Left colon (tissue), 2 donors: ENCODE measurements at places on chromosomes 13 and 19. TPM values are rescaled to one million over a fixed set of nuclear protein-coding genes. Genes with fewer than 3 reads are reported as not detected.

GRCh38 chr13:40680659-40681323 is 14.3 kb upstream of the FOXO1 start:
- no peak for DNase-seq

DNA sequence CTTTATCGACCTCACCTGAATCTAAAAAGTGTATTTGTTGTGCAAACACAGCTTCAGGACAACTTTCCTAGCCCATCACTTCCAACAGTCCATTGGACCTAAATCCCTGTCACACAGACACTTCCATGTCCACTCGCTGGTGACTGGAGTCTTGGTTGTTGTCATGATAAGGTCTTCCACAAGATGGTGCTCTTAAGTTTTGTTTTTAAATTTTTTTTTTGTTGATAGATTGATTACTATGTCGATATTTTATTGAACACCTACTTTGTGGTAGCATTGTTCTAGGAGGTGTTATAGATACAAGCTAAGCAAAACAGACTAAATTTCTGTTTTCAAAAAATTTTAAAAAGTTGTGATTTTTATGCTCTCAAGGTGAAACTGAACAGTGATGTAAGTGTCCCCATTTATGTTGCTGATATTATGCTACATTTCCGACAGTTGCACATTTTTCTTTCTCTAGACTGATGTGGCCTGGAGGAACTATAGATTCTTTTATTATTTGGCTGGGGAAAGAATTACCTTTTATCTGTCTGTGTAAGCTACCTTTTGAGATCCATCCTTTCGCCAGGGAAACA is 8.1 kb upstream of the ERICH6B start:
- no peak for DNase-seq

GRCh38 chr13:23995283-23996073 is 98.2 kb upstream of the C1QTNF9B start:
- no peak for DNase-seq

DNA sequence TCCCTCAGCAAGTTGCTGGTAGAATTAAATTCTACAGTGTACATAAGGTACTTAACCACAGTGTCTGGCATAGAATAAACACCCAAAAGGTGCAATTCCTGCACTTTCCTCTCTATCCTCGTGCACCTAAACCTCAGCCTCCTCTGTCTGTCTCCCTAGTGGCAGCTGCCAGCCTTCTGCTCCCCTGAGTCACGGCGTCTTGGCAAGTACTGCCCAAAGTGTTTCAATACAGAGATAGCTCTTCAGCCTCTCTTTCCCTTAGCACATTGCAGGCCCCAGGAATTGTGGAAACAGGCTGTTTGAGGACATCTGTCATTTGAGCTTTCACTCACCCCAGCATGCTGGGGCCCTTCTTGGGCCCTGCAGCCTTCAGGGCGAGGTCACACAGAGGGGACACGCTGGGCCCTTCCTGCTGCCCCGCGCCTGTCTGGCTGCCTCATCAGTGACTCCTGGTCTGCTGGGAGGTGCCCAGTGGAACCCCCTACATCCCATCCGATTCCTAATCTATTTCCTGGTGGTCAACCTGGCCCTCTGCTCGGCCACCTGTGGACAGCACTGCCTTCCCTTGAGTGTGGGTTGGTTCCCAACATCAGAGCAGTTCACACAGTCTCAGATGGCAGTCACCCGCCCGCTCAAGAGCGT is 19.3 kb downstream of the COL4A2 start:
- no peak for DNase-seq

The ZNF541 gene
- 0.11 TPM for total RNA-seq

- DNase-seq: no peak
Observed at GRCh38 chr13:21297447-21297846, 121.0 kb downstream of the MRPL57 start.

- DNase-seq: no peak
Observed at GRCh38 chr13:50911081-50911631, 1.6 kb downstream of the RNASEH2B start.

GRCh38 chr13:50699874-50700663 is 143.4 kb downstream of the DLEU7 start:
- no peak for DNase-seq

- peak; percentile 68 for DNase-seq
Observed at GRCh38 chr13:31044364-31045285, 112.2 kb downstream of the TEX26 start.

DNA sequence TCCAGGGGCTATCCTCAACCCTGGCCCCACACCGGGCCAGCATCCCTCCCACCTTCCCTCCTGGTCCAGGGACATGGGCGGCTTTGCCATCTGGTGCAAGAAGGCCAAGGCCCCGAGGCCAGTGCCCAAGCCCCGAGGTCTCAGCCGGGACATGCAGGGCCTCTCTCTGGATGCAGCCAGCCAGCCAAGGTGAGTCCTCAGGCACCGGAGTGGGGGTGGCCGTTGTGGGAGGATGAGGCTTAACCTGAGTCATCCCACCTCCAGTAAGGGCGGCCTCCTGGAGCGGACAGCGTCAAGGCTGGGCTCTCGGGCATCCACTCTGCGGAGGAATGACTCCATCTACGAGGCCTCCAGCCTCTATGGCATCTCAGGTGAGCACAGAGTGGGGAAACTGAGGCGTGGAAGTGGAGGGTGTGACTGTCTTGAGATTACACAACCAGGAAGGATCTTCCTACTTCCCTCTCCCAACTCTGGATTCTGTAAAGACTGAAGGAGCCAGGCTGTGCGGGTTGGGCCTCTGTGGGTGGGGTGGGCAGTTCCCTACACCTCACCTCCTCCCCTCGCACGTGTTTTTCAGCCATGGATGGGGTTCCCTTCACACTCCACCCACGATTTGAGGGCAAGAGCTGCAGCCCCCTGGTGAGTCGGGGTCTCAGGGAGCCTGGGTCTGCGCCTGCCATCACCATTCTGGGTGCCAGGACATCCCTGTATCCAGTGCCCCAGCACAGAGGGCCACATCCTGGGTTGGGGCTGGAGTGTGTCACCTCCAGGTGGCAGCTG is 3.8 kb downstream of the MVB12A start:
- no peak for DNase-seq

The C19orf18 gene
- 0.47 TPM for total RNA-seq

GRCh38 chr19:21617740-21618339 is 112.4 kb downstream of the ZNF429 start:
- no peak for DNase-seq

DNA sequence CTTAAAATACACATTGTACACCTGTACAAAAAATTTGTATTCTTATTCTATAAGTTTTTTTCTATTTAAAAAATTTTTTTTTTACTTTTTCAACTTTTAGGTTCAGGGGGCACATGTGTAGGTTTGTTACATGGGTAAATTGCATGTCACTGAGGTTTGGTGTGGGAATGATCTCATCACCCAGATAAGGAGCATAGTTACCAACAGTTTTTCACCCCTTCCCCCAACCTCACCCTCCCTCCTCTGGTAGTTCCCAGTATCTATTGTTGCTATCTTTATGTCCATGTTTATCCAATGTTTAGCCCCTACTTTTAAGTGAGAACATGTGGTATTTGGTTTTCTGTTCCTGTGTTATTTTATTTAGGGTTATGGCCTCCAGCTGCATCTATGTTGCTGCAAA is 89.9 kb downstream of the CDK8 start:
- no peak for DNase-seq

The SIGLEC8 gene
- total RNA-seq: 1.9 TPM

DNA sequence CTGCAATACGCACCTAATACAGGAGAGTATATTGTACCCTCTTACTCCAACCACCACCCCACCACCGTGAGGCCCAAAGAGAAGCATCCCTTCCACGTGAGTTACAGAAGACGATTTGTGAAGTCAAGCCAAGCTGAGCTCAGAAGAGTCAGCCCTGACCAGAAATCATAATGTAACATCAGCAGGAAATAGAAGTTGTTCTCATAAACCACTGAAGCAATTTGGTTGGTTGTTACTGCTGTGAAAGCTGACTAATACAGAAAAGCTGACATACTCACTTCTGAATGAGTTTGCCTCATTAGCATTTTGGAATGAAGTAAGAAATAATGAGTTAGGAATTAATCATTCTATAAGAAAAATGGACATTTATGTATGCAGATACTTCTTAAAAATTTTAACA is 749.4 kb upstream of the SLC10A2 start:
- DNase-seq: no peak

DNA sequence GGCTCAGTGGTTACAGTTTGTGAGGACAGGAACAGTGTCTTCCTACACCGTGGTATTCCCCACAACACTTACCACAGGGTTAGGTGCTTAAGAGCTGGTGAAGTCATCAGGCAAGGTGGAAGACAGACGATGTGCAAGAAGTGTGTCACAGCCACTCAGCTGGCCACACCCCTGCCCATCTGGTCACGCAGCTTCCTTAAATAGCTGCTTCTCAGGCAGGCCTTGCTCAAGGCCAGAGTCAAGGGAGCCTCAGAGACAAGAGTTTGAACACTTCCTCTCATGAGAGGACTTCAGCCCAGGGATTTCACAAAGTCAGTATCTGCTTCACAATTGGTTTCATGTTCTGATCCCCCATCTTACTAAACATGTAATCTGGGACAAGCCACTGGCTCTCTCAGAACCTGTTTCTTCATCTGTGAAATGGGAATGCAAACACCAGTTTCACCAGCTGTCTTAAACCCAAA is 80.3 kb upstream of the FRY start:
- DNase-seq: peak; percentile 51

The CEACAM3 gene
- 4.8 TPM for total RNA-seq

The OR7A5 gene
- total RNA-seq: not detected

DNA sequence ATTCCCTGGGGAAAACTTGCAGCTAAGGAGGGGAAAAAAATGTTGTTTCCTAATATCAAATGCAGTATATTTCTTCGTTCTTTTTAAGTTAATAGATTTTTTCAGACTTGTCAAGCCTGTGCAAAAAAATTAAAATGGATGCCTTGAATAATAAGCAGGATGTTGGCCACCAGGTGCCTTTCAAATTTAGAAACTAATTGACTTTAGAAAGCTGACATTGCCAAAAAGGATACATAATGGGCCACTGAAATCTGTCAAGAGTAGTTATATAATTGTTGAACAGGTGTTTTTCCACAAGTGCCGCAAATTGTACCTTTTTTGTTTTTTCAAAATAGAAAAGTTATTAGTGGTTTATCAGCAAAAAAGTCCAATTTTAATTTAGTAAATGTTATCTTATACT is 33.6 kb downstream of the TNFSF11 start:
- DNase-seq: no peak

DNA sequence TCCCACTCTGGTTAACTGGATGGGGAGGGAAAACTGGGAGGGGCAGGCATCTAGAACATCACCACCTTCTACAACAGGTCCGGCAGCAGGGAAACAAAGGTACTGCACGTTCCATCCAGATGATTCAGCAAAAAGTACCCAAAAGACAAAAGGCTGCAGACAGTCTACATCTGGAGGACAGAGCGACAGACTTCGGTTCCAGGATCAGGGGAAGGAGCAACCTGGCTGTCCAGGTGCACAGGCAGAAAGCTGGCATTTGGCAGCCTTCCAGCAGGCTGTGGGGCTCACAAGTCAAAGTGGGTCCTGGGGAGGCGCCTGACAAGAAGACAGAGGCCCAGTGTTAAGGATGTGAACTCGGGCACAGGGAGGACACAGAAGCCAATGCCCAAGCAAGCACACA is 202.9 kb downstream of the SUCLA2 start:
- DNase-seq: no peak

- DNase-seq: no peak
Observed at GRCh38 chr13:34070544-34071303, 252.8 kb downstream of the RFC3 start.

DNA sequence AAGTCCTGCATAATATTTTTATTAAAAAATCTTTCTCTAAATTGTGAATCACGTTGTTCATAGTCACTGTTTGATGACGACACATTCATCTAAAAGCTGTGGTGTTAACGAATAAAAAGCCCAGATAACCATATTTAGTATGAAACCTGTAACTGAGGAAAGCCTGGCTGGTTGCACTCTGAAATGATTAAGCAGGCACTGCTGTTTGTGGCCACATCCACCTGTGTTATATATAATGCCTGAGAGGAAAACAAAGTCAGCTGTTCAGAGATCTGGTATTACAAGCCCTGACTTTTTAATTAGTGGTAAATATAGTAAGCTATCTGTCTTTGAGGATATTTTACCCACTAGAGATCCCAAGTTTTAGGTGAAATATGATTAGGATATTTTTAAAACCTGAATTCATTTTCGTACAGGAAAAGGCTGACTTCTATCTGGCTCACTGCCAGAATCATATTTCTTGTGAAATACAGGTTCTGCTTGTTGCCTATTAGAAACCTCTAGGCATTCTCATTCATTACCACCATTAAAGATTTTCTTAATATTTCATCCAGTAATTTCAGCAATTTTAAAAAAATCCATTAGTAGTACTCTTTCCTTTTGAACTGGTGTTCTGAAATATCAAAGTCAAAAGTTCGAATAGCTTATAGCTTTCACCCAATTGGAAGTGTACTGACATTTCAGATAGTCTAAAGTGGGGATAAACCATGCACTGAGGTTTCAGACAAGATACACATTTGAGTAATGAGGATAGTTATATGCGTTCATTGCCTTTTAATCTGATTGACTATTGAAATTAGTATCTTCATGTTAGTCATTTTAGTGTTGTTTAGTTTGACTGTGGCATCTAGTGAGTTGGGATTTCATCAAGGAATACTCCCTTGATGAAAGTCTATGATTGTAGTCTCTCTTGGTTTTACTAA is 79.7 kb downstream of the LMO7 start:
- no peak for DNase-seq

- DNase-seq: no peak
Observed at GRCh38 chr13:45473627-45474026, 8.9 kb downstream of the COG3 start.

- no peak for DNase-seq
Observed at GRCh38 chr13:80572923-80573316, 232.0 kb upstream of the SPRY2 start.

The NPHS1 gene
- not detected for total RNA-seq

DNA sequence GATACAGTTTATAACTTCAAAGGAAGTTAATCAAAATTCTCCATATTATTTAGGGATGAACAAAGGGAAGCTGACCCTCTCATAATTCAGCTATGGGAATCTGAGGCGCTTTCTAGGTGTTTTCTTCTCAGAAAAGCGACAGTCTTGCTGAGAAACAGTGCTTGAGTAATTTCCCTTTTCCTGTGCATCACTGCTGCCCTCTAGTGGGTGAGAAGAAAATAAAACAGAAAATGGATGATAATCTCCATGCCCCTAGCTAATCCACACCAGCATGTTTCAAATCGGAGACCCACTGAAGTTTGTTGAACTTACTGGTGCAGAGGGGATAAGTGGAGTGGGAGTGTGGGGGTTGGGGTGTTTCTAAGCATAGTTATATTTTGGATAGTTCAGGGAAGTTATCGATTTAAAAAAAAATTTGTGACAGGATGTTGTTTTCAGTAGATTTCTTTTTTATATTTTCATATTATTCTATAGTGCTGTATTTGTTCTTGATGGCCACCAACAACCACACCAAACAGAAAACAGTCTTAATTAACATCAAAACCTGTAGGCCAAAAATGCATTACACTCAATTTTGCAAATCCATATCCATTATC is 21.4 kb downstream of the LCP1 start:
- DNase-seq: no peak

- DNase-seq: no peak
Observed at GRCh38 chr19:12912571-12912970, 6.5 kb downstream of the SYCE2 start.

The CD177 gene
- total RNA-seq: 376 TPM
